Esophagus mucosa (tissue), 1 donor: ENCODE measurements at places on chromosomes 2 and 18. TPM values are rescaled to one million over a fixed set of nuclear protein-coding genes. Genes with fewer than 3 reads are reported as not detected.

EVA1A gene
- total RNA-seq: 0.56 TPM

TACR1 gene
- total RNA-seq: 0.64 TPM

ARL5A gene
- total RNA-seq: 55.7 TPM

DNA sequence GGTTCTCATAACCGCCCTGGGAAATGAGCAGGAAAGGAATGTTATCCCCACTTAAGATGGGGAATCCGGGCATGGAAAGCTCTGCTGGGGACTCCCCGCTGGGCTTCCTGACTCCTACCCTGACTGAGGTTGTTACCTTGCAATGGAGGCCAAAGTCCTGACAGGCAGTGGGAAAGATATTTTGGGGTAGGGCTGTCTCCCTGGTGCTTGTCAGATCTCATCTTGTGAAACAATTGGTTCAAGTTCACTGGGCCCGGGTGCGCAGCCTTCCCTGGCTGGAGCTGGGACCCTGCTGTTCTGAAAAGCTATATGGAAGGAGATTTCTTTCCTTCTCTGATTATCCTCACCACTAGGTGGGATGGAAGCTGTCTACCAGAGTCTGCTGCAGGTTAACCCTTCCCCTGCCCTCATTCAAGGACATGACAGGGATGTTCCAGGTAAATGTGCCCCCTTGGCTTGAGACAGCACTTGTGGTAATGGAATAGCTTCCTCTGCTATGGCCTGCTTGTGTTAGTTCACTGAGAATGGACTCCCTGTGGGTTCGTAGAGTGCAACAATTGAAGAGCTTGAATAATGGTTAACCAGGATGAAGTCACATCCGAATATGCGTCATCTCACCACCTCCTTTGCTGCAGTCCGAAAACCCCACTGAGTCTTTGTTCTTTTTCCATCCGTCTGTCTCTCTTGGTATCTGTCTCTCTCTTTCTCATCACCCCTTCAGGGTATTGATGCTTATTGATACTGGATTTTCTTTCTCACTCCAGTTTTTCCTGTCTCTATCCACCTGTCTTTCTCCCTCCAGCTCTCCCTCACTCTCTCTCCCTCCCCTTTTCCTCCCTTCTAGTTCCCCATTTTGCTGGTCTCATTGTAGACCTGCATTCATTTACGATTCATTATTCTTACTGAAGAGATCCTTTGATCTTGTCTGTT, 67.8 kb upstream of the EPAS1 start:
- ATAC-seq: no peak

GRCh38 chr2:9264301-9264700, 57.7 kb downstream of the ASAP2 start:
- no peak for ATAC-seq

GRCh38 chr2:236021499-236022057, 146.6 kb downstream of the GBX2 start:
- ATAC-seq: no peak
